ENCODE measurements at places on chromosomes 3 and 15.

DNA sequence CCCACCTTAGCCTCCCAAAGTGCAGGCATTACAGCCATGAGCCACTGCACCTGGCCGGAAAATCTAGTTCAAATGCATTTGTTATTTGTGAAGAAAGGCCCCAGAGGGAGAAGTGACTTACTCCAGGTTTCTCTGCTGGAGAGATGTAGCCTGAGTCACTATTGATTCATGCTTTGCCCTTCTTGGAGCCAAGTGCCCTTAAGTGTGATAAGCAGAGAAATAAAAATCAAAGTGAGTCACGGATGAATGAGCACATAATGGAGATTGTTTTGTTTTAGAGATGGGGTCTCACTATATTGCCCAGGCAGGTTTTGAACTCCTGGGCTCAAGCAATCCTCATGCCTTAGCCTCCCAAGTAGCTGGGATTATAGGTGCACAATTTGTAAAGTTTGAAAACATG lies 33.1 kb downstream of the CDC25A start:
- DNase-seq = no peak

DNA sequence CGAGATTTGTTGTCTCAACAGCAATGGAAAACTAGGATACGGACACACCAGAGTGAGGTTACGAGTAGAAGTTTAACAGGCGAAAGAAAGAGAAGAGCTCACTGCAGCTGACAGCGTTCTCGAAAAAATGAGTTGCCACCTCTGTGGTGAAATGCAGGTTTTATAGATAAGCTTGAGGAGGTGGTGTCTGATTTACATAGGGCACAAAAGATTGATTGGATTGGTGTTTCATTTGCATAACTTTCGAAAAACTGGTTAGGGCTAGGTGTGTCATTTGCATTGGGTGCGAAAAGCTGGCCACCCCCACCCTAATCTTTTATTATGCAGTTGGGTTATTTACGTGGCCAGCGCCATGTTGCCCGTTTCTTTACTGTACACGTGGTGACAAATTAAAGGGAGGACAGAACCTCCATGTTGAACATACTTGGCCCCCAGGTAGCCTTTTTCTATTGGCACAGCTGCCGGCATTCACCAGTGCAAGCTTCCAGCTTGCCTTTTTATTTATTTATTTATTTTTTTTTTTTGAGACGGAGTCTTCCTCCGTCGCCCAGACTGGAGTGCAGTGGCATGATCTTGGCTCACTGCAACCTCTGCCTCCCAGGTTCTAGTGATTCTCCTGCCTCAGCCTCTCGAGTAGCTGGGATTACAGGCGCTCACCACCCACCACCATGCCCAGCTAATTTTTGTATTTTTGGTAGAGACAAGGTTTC lies 8.3 kb downstream of the IFT122 start:
- no peak for DNase-seq

DNA sequence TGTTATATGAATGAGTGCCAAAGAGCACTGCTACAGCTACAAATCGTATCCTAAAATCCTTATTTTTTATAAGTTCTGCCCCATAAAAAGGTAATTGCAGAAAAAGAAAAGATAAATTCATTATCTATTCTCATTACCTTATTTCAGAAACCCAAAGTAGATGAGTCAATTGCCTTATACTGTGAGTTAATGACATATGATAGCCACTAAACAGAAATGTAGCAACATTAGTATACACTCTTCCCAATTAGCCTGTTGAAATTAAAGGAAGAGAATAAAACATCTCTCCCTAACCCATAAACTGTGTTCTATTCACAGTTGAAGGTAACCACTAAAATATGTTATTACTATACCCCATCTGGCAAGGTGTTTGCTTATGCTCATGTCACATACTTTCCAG lies 11.0 kb downstream of the TBL1XR1 start:
- no peak for DNase-seq

GRCh38 chr3:143311096-143311495 lies 191.5 kb downstream of the CHST2 start:
- no peak for DNase-seq

DNA sequence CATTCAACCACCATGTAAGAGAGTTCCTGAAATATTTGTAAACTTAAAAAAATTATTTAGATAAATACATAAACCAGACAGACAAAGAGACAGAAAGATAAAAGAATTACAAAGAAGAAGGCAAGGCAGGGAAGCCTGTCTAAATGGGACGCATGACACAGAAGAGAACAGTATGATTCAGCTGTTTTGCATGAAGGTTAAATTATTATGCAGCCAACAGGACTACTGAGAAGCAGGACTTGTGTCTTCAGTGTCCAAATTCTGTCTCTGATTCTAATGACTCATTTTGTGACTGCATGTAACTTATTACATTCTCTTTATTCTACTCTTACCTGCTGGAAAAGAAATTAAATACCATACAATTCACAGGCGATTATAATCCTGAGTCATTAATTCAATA lies 340.4 kb upstream of the KCNMB2 start:
- DNase-seq = no peak

All from right forelimb (tissue), 1 donor.